ENCODE measurements at places on chromosomes 6 and 20. TPM values are rescaled to one million over a fixed set of nuclear protein-coding genes. Genes with fewer than 3 reads are reported as not detected.

The ADTRP gene
- 1.5 TPM for total RNA-seq

The BTN1A1 gene
- not detected for total RNA-seq

GRCh38 chr20:60469829-60470228 lies 511.6 kb downstream of the CDH26 start:
- DNase-seq: no peak

- DNase-seq: no peak
Observed at GRCh38 chr20:21090721-21091120, 15.4 kb downstream of the LINC00237 start.

DNA sequence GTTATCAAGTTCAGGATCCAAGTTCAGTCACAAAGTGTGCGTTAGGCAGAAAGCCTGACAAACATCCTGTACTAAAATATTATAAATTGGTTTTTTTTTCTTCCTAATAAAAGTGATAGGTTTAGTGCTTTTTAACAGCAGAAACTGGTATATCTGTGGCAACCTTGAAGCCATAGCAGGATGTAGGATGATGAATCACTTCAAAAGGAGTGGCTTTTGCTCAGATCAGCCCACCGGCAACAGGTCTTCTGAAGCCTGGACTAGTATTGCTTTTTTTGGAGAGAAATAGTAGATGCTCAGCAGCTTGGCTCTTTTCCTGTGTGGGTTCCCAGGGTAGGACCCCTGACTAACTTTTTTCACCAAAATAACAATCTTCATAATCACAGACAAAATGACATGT lies 190.8 kb downstream of the EPM2A start:
- DNase-seq: no peak

GRCh38 chr6:34152042-34152524 lies 6.2 kb upstream of the GRM4 start:
- DNase-seq: no peak

GRCh38 chr6:156114541-156114940 lies 658.9 kb upstream of the NOX3 start:
- DNase-seq: no peak

GRCh38 chr6:43231053-43231452 lies 1.8 kb upstream of the DNPH1 start:
- DNase-seq: no peak

DNA sequence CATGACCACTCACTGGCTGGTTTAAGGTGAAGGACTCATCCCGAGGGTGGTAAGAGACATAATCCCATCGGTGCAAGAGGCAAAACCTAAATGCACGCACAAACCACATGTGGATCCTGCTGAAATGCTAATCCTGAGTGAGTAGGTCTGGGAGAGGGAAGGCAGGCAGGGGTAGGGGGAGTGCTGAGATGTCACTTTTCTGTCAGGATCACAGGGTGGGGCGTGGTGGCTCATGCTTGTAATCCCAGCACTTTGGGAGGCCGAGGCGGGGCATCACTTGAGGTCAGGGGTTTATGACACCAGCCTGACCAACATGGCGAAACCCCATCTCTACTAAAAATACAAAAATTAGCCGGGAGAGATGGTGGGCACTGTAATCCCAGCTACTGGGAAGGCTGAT lies 97.7 kb upstream of the SRSF6 start:
- DNase-seq: no peak

The SLC12A5 gene
- total RNA-seq: 1.3 TPM

- DNase-seq: no peak
Observed at GRCh38 chr20:18279242-18279641, 9.1 kb upstream of the ZNF133 start.

The DUSP15 gene
- 4.5 TPM for total RNA-seq

- DNase-seq: no peak
Observed at GRCh38 chr20:20414640-20415220, 46.8 kb downstream of the INSM1 start.

DNA sequence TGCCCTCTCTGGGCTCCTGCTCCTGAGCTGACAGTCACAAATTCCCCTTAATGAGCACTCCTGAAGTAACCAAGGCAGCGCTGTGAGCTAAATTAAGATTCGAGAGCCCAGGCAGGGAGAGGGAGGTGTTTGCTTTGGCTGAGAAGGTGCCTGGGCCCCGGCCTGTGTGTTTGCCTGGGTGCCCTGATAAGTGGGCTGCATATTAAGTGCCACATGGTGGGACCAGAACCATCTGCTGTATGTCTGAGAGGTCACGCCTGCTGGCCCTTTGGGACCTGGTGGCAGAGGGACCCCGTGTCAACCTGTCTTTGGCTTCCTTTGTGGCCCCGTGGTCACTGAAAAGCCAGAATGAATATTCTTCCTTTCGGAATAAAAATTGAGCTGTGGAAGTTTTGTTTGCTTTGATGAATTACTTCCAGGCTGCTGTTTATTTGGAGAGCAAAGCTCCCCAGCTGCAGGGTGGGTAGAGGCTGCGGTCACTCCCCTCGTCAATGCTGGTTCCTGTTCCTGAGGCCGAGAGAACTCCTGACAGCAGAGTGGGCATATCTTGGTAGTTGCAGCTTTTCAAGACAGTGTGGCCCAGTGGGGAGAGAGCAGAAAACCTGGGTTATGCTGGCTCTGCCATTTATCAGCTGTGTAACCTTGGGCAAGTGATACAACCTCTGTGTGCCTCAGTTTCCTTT lies 17.5 kb upstream of the KCNK16 start:
- no peak for DNase-seq

The CDH4 gene
- total RNA-seq: 50.9 TPM

The SPO11 gene
- total RNA-seq: not detected

The CST2 gene
- total RNA-seq: 7.0 TPM

DNA sequence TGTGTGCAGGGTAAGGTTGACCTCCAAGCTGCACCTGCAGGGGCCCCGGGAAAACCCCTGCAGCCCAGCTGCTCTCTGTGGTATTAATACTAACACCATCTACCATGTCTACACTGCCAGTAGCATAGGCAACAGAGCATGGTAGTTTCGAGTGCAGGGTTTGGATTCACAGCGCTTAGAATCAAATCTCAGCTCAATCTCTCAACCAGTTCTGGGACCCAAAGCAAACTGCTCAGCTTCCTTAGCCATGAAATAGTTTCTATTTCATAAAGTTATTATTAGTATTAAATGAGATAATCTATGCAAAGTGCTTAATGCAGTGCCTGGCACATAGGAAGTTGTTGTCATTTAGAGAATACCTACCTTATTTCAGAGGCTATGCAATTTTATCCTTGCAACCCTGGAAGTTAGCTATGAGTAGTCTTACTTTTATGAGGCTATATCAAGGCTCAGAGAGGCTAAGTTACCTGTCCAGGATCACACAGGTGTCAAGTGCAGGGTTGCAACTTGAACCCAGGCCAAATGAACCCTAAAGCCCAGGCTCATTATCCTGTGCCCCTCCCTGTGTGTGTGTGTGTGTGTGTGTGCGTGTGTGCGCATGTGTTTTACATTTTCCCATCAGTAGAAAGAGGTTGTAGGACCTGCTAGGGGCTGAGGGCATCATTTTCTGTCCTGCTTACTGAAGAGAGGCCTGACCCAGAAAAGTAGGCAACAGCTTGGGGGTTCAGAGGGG lies 27.6 kb upstream of the MRPS18A start:
- no peak for DNase-seq

- no peak for DNase-seq
Observed at GRCh38 chr6:162613310-162613709, 114.3 kb downstream of the PRKN start.

The BPI gene
- total RNA-seq: not detected

GRCh38 chr20:34744847-34745246 lies 40.7 kb downstream of the TP53INP2 start:
- no peak for DNase-seq

- no peak for DNase-seq
Observed at GRCh38 chr20:18928626-18929025, 115.0 kb downstream of the SCP2D1 start.

- peak; percentile 42 for DNase-seq
Observed at GRCh38 chr20:18224968-18225568, 63.3 kb upstream of the ZNF133 start.

GRCh38 chr6:113115196-113115595 lies 741.9 kb upstream of the MARCKS start:
- no peak for DNase-seq

GRCh38 chr20:12891643-12892042 lies 117.1 kb upstream of the SPTLC3 start:
- DNase-seq: no peak

The MYB gene
- 1.7 TPM for total RNA-seq

DNA sequence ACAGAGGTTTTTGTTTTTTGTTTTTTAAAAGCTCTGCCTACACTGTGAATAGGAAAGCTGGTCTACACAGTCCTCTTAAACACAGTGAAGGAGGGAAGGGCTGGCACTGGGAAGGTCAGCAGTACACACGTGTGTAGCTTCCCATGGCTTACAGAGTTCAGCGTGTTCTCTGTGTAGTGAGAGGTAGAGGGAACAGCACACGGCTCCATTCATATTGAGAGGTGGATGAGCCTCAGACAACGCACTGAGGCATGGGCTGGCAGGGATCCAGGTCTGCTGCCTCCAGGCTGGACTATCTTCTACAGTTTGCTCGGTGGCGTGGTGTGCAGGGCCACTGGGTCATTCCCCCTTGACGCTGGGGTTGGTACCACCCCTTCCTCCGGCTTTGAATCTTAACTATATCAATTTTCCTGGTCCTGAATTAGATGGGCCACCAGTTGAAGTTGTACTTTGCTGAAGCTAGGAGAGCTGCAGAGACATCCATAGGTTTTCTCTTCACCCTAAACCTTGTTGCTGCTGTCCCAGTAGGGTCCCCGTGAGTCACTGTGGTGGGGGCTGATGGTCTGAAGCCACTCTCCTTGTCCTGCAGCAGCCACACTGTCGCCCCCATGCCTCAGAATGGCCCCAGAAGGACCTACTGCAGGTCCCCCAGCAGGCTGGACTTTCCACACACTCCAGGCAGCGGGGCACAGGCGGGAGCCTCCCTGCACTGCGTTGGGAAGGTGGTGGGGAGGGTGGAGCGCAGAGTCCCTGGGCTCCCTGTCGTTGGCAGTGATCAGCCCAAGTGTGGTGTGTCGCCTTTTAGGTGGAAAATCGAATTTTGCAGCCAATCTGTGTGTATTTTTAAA lies 2.0 kb downstream of the ARFGAP1 start:
- DNase-seq: no peak

The CFAP61 gene
- total RNA-seq: not detected

GRCh38 chr20:36310215-36310981 lies 4.3 kb downstream of the DLGAP4 start:
- DNase-seq: no peak

- no peak for DNase-seq
Observed at GRCh38 chr6:31582230-31582643, at the start of gene LTB. Gene LTB (minus strand): TSS chr6:31582424. CDS start chr6:31582417, 7 bp downstream.

The DEFB127 gene
- not detected for total RNA-seq

DNA sequence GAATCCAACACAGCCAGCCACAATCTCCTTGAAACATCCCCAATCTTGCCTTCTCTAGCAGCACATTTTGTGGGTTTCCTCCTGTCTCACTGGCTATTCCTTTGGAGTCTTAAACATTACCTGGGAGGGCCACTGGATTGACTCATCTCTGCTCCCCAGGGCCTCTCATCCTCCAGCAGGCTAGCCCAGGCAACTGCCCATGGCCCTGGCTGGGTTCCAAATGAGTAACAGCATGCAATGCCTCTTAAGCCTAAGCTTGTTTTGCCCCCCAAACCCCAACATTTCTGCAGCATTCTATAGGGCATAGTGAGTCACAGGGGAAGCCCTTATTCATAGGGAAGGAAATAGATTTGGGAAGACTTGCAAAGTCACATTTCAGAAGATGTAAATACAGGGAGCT lies 204.9 kb downstream of the FOXA2 start:
- peak; percentile 48 for DNase-seq

- no peak for DNase-seq
Observed at GRCh38 chr20:34952671-34953070, 2.9 kb downstream of the GSS start.

GRCh38 chr20:43193443-43193842 lies 3.7 kb upstream of the PTPRT start:
- no peak for DNase-seq

- peak; percentile 29 for DNase-seq
Observed at GRCh38 chr6:37207903-37208456, 38.0 kb downstream of the PIM1 start.

GRCh38 chr6:49736017-49736508 lies 8.1 kb downstream of the CRISP3 start:
- DNase-seq: no peak

DNA sequence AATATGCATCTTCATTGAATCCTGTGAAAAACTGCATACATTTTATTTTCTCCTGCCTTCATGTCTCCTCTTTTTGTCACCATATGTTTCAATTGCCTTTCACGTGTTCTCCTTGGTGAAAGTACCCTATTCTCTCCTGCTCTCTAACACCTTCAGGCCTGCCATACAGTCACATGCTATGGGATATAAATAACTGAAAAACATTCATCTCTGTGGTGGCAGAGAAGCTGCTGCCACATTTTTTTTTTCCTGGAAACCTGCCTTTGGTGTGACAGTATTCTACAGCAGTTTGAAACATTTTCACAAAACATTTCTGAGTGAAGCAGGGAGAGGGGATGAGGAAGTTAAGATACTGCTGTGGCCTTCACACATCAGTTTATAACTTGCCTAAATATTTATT lies 44.8 kb upstream of the FBXL4 start:
- no peak for DNase-seq

GRCh38 chr6:140609321-140609720 lies 1234.9 kb upstream of the CITED2 start:
- DNase-seq: no peak

GRCh38 chr6:81998432-81998831 lies 246.0 kb upstream of the TENT5A start:
- no peak for DNase-seq
